ENCODE measurements at places on chromosomes 11 and 22.

- DNase-seq = no peak
Observed at GRCh38 chr11:69442012-69442806, 39.3 kb upstream of the LINC01488 start.

DNA sequence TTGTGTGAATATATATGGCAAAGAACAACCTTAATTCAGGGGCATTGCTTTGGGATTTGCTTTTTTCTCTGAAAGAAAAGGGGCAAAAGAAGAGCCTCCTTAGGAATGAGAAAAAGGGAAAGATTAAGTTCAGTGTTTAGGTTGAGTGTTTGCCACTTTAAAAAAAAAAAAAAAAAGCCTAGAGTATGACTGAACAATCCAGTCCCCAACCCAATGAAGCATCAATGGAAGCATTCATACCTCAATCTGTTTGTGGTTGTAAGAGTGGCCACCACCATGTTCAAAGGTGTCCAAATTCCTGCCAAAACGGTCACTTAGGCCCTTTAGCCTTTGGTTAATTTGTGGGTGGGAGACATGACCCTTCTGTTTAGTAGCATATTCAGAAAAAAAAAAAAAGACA is 260.6 kb downstream of the SOX6 start:
- no peak for DNase-seq

DNA sequence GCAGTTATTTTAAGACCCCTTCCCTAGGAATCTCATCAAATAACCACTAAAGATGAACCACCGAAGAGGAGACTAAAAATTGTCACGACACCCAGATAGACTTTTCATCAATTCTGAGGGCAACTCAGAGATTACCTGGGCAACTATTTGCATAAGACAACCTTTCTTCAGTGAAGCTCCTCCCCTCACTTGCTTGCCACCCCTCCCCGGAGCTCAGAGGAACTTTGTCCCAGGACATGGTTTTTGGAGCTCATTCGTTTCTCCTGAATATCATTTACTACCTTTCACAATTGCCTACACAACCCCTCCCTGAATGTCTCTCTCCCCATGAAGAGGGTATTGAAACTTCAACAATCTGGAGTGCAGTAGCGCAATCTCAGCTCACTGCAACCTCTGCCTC is 3.9 kb downstream of the AGBL2 start:
- DNase-seq = no peak

DNA sequence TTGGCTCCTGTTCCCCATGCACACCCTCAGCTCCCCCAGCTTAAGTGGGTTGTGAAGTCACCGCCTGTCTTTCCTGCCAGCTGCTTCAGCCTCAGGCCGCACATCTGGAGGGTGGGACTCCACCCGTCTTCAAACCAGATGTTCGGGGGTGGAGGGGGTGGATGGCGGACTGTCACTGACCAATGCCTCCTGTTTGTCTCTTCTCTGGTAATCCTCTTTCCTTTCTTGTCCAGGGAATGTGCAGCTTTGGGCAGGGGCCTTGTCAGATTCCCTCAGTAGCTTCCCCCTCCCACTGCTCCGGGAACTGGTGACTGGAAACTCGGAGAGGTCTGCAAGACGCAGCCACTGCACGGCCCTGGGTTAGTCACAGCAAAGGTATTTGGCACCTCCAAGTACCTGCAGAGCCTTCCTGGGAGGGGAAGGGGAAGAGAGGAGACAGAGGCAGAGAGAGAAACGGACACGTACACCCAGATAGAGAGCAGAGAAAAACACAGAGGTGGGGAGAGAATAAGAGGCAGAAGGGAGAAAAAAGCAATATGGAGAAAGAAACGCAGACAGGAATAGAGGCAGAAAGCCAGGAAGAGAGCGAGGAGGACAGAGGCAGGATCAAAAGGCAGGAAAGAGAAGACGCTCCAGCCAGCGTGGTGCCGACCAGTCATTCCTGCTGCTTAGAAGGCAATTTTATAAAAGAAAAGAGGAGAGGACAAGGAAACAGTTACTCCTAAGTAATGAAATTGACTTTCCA is 56.1 kb upstream of the TIMP3 start:
- no peak for DNase-seq

DNA sequence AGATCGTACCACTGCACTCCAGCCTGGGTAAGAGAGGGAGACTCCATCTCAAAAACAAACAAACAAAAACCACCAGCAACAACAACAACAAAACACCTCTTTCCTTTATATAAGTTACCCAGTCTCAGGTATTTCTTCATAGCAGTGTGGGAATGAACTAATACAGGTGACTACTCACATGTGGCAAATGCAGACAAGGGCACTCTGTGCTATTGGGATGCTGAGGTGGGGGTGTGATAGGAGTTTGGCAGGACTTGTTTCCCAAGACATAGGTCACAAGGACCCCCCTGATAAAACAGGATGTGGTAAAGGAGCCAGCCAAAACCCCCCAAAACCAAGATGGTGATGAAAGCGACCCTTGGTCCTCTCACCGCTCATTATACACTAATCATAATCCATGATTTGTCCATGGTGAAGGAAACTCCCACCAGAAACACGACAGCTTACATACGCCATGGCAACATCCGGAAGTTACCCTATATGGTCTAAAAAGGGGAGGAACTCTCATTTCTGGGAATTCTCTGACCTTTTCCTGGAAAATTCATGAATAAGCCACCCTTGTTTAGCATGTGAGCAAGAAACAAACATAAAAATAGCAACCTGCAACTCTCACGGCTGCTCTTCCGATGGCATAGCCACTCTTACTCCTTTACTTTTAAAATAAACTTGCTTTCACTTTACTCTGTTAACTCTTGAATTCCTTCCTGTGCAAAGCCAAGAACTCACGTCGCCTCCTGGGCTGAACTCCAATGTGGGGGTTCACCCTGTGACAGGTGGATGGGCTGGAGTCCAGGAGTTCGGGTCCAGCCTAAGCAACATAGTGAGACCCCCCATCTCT is 18.8 kb upstream of the INCENP start:
- no peak for DNase-seq

DNA sequence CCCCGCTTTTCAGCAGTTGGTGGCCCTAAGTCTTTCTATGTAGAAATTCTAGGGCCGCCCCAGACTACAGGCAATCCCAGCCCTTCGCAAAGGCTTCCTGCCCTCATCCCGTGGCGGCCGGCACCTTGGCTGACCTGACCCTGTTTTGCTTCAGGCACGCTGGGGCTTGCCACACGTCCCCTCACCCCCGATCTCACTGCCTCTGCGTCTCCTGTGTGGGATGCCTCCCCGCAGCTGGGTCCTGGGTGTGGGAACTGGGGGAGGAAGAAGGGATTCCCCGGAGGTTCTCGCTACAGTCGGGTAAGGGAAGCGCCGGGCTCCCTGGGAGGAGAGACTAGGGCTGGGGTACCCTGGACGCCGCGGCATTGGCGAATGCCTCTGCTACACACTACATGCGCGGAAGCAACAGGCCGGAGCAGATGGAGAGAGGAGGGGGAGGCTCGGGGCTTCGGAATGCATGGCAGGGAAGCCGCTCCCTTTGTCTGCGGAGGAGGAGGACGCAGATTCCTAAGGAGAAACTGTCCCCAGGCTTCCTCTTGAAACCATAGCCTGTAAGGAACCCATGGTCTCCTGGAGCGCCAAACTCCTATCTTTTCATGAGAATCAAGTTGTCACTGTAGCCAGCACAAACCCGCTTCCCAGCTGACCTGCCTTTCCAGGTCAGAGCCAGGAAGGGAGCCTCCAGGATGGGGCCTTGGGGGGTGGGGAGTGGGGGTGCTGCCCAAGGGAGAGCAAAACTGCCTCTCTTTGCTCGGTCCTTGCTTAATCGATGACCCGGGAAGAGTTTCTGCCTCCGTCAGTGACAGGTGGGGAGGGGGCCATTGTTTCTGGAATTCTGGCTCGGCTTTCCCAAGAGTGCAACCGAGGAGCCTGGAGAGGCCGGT is 1.4 kb downstream of the DTX4 start:
- no peak for DNase-seq

GRCh38 chr11:68818181-68818580 is 23.5 kb downstream of the CPT1A start:
- DNase-seq = no peak

- no peak for DNase-seq
Observed at GRCh38 chr22:40182231-40182835, 4.6 kb downstream of the TNRC6B start.

GRCh38 chr22:36741204-36741793 is 34.6 kb downstream of the IFT27 start:
- DNase-seq = no peak

- DNase-seq = no peak
Observed at GRCh38 chr22:50641696-50642607, 14.0 kb upstream of the ARSA start.

DNA sequence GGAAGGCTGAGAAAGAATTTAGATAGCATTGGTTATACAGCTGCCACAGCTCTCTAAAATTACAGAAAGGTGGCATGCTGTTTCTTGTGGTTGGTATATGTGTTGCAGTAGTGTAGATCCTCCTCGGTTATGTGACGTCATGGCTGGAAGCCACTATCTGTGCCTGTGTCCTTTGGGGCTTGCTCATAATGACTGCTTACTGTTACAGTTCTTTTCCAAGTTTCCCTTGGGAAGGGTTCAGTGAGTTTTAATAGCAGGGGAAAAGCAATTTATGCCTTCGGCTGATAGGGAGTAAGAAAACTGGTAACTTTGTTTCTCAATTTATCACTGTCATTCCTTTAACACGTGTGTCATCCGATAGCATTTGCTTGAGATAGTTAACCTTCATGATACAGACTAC is 47.2 kb downstream of the POLD3 start:
- DNase-seq = no peak

DNA sequence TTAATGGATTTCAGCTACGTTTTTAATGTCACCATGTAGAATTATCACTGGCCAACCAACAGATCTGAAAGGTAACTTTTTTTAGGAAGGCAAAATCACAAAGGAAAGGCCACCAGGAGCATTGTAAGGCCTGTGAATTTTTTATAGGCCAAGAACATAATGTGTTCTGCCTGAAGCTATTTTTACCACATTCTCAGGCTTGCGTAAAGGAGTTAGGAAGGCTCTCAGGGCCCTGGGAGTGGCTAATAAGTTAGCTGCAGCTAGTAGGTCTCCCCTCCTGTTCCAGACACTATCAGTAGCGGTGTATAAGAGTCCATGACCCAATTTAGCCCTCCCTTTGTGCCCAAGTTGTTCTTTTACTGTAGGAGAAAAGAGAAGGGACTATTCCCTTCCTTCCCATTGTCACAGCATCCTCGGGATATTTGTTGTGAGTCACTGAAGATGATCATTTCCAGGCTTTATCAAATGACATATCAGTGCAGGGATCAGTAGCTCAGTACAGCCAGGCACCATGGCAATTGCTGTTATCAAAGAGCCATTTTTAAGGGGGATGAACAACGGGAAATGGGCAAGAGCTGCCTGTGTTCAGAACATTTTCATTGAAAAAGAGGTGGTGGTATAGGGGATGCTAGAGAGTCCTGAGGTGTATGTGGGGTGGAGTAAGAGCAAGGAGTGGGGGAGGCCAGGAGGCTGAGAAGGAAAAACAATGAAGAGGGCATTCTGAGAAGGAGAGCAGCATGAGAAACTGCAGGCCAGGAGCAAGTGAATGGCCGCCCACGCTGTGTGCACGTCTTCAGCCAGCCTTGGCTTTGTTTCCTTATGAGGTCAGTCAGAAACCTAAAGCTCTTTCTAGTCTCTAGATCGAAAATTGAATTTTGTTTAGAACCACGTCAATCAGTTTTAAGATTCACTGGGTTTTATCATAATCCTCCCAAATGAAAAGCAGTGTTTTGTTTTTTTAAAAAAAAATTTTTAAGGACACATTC is 940.3 kb downstream of the NTM start:
- no peak for DNase-seq

- DNase-seq = peak; percentile 68
Observed at GRCh38 chr11:9264316-9265210, 587 bp downstream of the DENND5A start.

DNA sequence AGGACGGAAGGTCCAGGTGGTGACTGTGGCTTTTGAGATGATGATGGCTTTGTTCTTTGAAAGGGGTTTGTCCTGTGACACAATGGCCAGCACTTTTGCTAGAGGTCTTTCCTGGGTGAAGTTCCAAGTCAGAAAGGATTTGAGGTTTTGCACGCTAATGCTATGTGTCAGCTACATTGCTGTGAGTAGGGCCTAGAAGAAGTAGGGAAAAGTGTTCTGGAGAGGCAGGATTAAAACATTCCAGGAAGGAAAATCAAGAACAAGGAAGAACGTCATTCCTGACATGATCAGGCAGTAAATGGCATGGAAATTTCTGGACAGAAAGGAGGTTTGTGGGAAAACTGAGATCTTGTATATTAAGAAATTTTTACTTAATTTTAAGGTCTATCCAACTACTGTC is 290.7 kb downstream of the NTM start:
- DNase-seq = no peak

- no peak for DNase-seq
Observed at GRCh38 chr11:126282361-126282735, 545 bp upstream of the TIRAP start.

DNA sequence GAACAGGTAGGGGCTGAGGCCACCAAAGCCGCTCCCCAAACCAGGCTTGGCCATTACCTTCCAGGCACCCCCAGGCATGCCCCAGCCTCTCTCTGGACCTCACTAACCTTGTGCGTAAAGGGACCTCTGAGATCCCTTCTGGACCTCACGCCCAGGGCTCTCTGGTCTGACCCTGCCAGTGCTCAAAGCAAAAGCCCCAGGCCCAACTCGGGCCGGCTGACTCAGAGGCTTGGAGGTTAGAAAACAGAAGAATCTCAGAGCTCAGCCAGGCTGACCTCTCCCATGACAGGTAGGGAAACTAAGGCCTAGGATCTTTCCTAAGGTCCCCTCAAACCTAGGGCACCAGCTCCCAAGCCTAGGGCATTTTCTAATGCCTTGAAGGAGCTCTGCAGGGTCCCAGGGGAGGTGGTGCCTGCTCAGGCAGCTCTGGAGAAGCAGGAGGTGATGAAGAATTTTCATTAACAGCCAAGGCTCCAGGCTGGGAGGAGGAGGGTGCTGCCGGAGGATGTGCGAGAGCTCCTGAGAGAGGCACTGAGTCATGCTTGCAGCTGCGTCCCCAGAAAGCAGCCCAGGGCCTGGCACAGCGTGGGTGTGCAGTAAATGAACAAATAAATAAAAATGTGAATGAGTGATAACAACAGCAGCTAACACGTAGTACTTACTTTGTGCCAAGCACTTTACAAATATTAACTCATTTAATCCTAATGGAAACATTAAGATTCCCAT is 25.6 kb downstream of the ARRB1 start:
- no peak for DNase-seq

DNA sequence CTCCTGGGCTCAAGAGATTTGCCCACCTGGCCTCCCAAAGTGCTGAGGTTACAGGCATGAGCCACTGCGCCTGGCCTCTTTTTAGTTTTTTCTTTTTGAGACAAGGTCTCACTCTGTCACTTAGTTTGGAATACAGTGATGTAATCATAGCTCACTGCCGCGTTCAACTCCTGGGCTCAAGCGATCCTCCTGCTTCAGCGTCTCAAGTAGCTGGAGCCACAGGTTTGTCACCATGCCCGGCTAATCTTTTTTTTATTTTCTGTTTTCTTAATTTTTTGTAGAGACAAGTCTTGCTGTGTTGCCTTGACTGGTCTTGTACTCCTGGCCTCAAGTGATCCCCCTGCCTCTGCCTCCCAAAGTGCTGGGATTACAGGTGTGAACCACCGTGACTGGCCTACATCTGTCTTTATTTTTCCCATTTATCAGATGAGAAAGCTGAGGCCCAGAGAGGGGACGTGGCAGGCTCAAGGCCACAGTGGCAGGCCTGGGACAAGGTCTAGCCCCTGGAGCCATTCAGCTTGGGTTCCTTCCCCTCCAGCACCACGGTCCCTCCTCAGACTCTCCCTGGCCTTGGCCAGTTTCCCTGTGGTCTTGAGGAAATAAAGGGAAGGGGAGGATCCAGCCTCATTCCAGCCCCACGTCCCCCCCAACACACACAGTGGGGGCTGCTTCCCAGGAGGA is 2.8 kb upstream of the KDELR3 start:
- no peak for DNase-seq

- DNase-seq = no peak
Observed at GRCh38 chr11:34899633-34900016, 16.6 kb downstream of the APIP start.
